ENCODE measurements at places on chromosomes 12 and 14.

DNA sequence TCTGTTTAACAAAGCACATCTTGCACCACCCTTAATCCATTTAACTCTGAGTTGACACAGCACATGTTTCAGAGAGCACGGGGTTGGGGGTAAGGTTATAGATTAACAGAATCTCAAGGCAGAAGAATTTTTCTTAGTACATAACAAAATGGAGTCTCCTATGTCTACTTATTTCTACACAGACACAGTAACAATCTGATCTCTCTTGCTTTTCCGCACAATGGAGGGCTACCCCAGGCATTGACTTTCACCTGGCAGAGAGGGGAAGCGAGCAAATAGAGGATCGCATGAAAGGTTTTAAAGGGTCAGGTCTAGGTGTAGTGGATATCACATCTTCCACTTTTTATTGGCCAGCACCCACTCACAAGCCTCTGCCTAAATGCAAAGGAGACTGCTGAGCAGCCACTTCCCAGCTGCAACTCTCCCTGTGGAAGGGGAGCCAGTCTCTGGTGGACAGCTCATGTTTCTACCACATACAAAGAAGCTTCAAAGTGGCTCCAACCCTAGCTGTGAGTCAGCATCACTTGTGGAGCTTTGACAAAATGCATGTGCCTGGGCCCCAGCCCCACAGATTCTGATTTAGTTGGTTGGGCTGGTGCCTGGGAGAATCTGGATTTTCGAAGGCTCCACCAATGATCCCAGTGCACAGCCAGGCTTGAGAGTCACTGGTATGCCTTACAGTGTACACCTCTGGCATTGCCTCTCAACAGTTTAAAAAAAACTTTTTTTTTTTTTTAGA is 7.2 kb upstream of the FNTB start:
- DNase-seq = no peak

GRCh38 chr12:9711664-9712063 is 21.2 kb downstream of the CLECL1 start:
- DNase-seq = no peak

GRCh38 chr12:57579677-57580465 is 11.1 kb upstream of the PIP4K2C start:
- no peak for DNase-seq

- no peak for DNase-seq
These were observed 37.3 kb upstream of the CSRP2 start for GRCh38 chr12:76916170-76916540.

DNA sequence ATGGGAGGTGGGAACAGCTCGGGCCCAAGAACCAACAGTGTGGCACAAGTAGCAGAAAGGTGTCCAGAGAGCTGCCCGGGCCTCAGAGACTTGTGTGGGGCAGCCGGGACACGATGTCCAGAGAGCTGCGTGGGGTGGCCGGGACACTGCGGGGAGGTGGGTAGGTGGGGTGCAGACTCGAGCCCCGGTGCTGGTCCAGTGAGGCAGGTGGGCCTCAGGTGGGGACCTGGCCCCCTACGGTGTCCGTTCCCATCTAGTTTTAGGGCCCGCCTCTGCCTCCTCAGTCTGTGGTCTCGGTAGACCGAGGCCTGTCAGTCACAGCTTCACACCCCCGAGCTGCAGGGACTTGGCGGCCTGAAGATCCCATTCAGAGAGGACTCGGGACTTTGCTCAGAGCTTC is 6.3 kb upstream of the FBRSL1 start:
- no peak for DNase-seq

- DNase-seq = no peak
These were observed 1.4 kb downstream of the C1RL start for GRCh38 chr12:7107636-7108002.

DNA sequence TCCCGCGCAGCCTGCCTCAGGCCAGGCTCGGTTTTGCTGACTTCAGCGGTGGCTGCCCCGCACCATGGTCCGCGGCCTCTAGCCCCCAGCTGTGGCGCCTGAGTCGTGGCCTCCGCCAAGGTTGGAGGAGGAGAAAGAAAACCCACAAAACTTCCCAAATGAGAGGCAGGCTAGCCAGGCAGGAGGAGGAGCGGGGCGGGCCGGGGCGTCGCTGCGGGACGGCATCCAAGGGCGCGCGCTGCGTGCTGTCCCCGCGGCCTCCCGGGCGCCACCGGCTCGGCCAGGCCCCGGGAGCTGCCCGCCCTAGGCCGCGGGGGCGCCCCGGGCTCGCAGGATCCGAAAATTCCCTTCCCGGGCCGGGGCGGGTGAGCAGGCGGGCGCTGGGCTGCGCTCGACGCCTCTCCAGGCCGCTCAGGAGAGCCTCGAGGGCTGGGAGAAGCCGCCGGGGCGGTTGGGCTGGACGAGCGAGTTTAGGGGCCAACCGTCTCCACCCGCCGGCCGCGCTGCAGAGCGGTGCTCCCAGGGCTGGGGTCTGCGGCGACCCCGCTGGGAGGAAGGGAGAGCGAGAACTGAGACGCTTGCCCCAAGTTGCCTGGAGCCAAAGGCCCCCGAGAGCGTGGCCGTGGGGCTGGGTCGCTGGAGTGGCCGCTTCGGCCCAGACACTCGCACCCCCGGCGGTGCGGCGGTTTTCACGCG is at the start of gene EFS:
TSS of gene EFS (minus strand) at position 137 of the 696 bp plus-strand sequence. CDS start 147 bp downstream, outside the sequence.
- no peak for DNase-seq

- DNase-seq = no peak
These were observed 574 bp downstream of the PAWR start for GRCh38 chr12:79690142-79690637.

DNA sequence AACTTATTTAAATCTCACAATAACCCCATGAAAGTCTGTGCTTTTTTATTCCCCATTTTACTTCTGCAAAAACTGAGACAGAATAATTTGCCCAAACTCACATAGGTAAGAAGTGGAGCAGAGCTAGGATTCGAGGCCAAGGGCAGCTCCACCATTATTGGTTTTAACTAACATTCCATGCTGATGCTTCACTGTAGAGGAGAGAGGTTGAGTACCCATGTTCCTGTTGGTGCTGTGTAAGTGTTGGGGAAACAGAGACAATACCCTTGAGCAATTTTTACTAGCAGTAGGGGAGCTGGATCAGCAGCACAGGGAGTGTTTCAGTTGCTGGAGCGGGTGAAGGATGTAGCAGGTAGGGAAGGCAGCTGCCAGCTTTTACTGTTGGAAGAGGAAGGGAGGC is 21.1 kb downstream of the RASSF8 start:
- no peak for DNase-seq

GRCh38 chr12:101204602-101205304 is 5.3 kb downstream of the SLC5A8 start:
- DNase-seq = no peak

DNA sequence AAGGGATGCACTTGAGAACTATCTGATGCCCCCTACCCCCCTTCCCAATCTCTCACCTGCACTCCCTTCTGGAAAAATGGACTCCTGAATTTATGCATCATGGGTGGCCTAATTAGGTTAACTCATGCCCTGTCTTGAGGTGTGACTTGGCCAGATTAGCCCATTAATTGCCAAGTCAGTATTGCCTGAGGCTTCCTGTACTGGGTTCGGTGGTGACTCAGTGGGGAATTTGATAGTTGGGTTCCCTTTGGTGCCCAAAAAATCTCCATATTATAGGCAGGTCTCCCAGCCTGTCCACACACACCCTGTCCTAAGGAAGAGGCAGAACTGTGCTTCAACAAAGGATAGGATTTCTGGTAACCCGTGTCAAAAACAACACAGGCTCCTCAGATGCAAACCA is 146.1 kb downstream of the CHST11 start:
- no peak for DNase-seq

DNA sequence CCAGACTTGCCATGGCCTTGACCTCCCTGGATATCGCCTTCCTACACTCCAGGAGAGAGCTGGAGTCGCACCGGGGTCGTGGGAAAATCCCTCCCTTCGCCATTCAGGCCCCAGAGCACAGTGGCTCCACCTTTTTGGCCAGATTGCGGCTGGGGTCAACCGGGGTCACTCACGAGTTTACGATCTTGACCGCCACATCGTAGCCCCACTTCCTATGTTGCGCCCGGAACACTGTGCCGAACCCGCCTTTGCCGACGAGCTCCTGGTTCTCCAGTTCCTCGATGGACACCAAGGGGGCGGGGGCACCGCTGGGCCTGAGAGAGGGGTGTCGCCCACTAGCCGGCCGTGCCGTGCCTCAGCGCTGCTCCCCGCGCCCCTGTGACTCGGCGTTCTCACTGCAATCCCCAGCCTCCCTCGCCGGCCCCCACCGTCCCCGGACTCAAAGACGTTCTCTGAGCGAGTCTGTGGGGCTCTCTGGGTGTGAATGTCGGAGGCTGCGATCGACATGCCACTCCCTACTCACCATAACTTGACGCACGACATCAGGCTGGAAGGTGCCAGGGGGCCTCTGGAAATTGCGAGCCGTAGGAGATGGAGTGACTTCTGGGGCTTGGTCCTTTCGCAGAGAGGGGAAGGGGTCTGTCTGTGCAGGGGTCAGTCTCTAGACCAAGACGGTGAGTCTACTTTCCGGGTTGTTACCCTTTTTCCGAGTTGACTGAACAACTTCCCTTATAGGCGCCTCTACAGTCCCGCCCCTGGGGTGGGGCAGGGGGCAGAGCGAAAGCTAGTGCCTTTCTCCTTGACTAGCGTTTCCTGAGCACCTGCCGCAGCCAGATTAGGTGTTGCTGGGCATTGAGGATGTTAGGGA is at the start of gene RIPK3:
TSS of gene RIPK3 (minus strand) at position 708 of the 868 bp plus-strand sequence. CDS start at position 543, 165 bp downstream.
- DNase-seq = peak; percentile 23

DNA sequence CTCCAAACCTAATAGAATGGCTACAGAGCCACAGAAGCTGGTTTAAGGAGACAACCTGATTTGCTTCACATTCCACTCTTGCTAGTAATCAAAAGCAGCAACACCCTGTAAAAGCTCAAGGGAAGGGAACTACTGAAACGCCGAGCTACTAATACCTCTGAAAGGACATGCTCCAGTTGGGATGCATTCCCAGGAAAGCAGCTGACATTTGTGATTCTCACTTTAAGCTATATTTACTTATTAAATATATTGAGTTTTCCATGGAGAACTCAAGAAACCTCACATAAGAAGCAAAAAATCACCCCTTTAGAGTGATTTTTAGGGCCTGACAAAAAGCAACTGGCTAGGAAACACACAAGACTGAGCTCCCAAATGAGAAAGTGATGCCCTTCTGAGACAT is 1073.0 kb upstream of the FLRT2 start:
- no peak for DNase-seq

- no peak for DNase-seq
These were observed 64.7 kb downstream of the PPP2R5E start for GRCh38 chr14:63478437-63478852.

DNA sequence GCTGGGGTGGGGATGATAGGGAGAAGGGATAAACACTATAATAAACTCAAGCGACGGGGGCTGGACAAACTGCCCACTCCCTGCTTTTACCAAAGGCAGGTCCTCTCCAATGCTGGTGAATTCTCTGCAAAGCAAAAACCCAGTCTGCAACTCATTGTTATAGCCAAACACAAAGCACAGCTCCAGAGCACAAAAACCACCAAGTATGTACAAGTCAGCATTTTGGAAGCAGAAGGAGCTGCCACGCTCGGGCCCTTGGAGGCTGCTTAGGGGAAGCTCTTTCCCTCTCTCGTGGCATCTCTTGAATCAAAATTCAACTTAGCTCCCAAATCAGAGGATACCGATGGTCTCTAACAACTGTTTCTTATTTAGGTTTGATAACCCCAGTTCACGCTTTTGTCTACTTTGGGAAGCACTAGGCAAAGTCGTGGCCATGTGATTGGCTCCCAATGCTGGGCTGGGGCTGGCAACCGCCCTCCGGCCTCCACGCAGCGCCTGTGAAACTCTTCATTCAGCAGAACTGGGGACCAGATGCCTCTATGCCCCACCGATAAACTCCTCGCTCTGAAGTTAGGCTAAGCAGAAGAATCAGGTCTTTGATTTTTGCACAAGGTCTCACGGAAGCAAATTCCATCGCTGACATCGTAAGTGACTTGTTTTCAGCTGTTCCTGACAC is 158.5 kb upstream of the FOXN3 start:
- no peak for DNase-seq

GRCh38 chr14:32823706-32824105 is 115.0 kb upstream of the NPAS3 start:
- no peak for DNase-seq

DNA sequence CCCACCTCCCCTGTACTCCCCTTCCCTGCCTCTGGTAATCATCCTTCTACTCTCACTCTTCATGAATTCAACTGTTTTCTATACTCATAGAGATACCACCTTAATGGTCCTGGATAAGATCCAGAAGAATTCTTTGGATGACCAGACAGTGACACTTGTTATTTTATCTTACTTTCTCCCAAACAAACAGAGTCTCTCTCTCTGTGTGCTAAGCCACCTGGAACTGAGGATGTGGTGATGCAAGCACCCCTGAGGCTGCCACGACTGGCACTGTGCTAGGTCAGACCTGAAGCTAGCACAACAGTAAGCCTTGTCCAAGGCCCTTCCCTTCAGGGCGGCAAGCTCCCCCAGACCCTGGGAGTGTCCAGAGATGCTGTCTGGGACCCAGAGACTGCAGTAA is 250.2 kb downstream of the C12orf50 start:
- DNase-seq = no peak

DNA sequence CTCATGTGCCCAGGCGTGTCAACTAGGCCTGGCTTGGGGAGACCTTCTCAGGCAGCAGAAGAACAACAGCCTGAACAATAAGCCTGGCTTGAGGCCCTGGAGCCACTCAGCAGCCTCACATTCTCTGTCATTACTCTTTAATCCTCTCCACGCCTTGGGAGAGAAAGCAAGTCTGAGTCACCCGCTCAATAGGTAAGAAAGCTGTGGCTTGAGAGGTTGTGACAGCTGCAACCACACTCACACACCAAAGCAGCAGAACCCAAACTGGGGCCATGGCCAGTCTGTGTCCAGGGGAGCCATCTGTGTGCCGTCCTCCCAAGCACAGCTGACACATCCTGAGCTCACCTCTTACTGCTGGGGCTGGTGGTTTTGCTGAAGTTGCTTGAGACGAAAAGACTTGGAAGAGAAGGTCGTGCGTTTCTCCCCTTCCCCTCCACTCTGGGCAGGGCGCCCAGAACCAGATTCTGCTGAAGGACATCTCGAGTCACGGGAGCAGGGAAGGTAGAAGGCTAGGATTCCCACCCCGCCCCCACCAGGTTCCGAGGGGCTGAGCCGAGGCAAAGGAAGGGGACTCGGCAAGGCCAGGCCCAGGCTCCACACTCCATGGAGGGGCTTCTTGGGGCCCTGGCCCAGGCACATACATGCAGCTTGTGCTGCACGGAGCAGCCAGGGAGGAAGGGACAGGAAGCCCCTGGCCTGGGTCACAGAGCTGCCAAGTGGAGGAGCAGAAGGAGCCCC is 5.5 kb downstream of the TMEM63C start:
- DNase-seq = no peak

GRCh38 chr12:39077226-39077625 is 171.8 kb upstream of the CPNE8 start:
- DNase-seq = no peak

DNA sequence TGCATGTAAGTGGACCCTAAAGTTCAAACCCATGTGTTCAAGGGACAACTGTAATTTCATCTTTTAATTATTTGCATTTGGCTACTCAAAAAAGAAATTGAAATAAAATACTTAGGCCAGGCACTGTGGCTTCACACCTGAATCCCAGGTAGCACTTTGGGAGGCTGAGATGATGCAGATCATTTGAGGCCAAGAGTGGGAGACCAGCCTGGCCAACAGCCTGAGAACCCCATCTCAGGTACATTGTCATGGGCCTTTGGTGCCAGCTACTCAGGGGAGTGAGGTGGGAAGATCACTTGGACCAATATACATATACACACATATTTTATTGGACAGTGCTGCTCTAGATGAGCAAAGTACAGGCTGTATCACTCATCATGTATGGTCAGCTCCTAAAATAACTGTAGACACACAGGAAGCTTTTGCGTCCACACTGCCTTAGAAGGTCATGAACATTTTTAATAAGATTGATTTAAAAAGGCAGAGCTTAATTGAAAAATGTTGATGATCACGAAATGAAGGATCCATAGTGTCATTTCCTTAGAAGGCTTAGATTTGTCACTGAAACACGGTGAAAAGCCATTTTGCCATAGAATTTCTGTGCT is 2.5 kb upstream of the ZCCHC8 start:
- no peak for DNase-seq

Data from endothelial cell of umbilical vein (primary cell).